ENCODE measurements at places on chromosomes 16 and 17. TPM values are rescaled to one million over a fixed set of nuclear protein-coding genes. Genes with fewer than 3 reads are reported as not detected.

The ACLY gene
- total RNA-seq: 445 TPM

The TPSD1 gene
- not detected for total RNA-seq

The KRT36 gene
- total RNA-seq: not detected

The BAIAP3 gene
- 0.74 TPM for total RNA-seq

The AXIN2 gene
- total RNA-seq: 1.0 TPM

The OTOP2 gene
- not detected for total RNA-seq

The RNF43 gene
- not detected for total RNA-seq

The OR3A2 gene
- total RNA-seq: not detected

The KRT31 gene
- total RNA-seq: not detected

The NEUROD2 gene
- not detected for total RNA-seq

The NEK8 gene
- total RNA-seq: 2.1 TPM

The GPR179 gene
- not detected for total RNA-seq

The C17orf67 gene
- total RNA-seq: 1.3 TPM

The KRTAP3-1 gene
- total RNA-seq: not detected

The EMP2 gene
- 23.4 TPM for total RNA-seq

The JPH3 gene
- total RNA-seq: 0.17 TPM

The DPEP3 gene
- total RNA-seq: not detected

The USP22 gene
- 148 TPM for total RNA-seq

The CASKIN1 gene
- total RNA-seq: not detected

The TUBD1 gene
- 6.1 TPM for total RNA-seq

The CNGB1 gene
- not detected for total RNA-seq

The MMP25 gene
- total RNA-seq: under 0.01 TPM

The HS3ST6 gene
- total RNA-seq: not detected

The CSH1 gene
- not detected for total RNA-seq

The SMARCE1 gene
- 74.8 TPM for total RNA-seq

The DNAH3 gene
- not detected for total RNA-seq

The CLEC10A gene
- not detected for total RNA-seq

The EFCAB13 gene
- 3.4 TPM for total RNA-seq

The TEFM gene
- 9.2 TPM for total RNA-seq

The ARL5C gene
- total RNA-seq: not detected

The DRC7 gene
- not detected for total RNA-seq

The TSC2 gene
- 55.9 TPM for total RNA-seq

The CDRT15 gene
- total RNA-seq: not detected

The MILR1 gene
- 9.2 TPM for total RNA-seq

Measured in bronchus fibroblast of lung (primary cell).